SK-MEL-5 (cell line): ENCODE measurements at places on chromosomes 7 and 10. TPM values are rescaled to one million over a fixed set of nuclear protein-coding genes. Genes with fewer than 3 reads are reported as not detected.

C7orf33 gene
- not detected in 2 replicates for total RNA-seq

NRG3 gene
- 4.1 and 4.6 TPM in 2 replicates for total RNA-seq

GUSB gene
- 57.7 and 68.7 TPM in 2 replicates for total RNA-seq

ITGA8 gene
- total RNA-seq, result not detected in 2 replicates

ZDHHC16 gene
- 40.6 and 42.1 TPM in 2 replicates for total RNA-seq

HTR7 gene
- 1.3 and 1.6 TPM in 2 replicates for total RNA-seq

ABCC2 gene
- total RNA-seq, result 99.4 and 113 TPM in 2 replicates

DNAH11 gene
- 0.40 and 1.7 TPM in 2 replicates for total RNA-seq

STAG3 gene
- 3.4 and 5.7 TPM in 2 replicates for total RNA-seq

HYAL4 gene
- total RNA-seq, result not detected in 2 replicates

IQUB gene
- total RNA-seq, result 0.18 TPM in 1 of 2 replicates, not detected in the other

SH2B2 gene
- total RNA-seq, result 2.5 and 4.5 TPM in 2 replicates

MYH16 gene
- not detected in 2 replicates for total RNA-seq

GPR37 gene
- total RNA-seq, result 18.4 and 21.6 TPM in 2 replicates

IDI2 gene
- 0.08 TPM in 1 of 2 replicates, not detected in the other for total RNA-seq

SAP25 gene
- total RNA-seq, result 0.21 and 0.48 TPM in 2 replicates

GDF2 gene
- total RNA-seq, result not detected in 2 replicates

NPC1L1 gene
- total RNA-seq, result not detected in 2 replicates

CLEC2L gene
- total RNA-seq, result not detected in 2 replicates

ZNF783 gene
- total RNA-seq, result 4.4 and 4.8 TPM in 2 replicates

FAM171A1 gene
- total RNA-seq, result 5.2 and 5.3 TPM in 2 replicates

RPEL1 gene
- 0.05 TPM in 1 of 2 replicates, not detected in the other for total RNA-seq

ZNF138 gene
- total RNA-seq, result 9.0 and 12.1 TPM in 2 replicates

GJD4 gene
- 0.08 TPM in 1 of 2 replicates, not detected in the other for total RNA-seq

RBM17 gene
- 19.0 and 23.1 TPM in 2 replicates for total RNA-seq

NEURL1 gene
- 0.58 TPM in 1 of 2 replicates, not detected in the other for total RNA-seq

ARHGEF35 gene
- not detected in 2 replicates for total RNA-seq

TNS3 gene
- 61.7 and 63.4 TPM in 2 replicates for total RNA-seq

HHEX gene
- total RNA-seq, result 0.19 and 0.48 TPM in 2 replicates

PTPRE gene
- total RNA-seq, result 0.03 TPM in 1 of 2 replicates, not detected in the other

KAT6B gene
- 12.0 and 12.2 TPM in 2 replicates for total RNA-seq

NFKB2 gene
- 10.3 and 13.0 TPM in 2 replicates for total RNA-seq

GPR85 gene
- total RNA-seq, result 5.7 and 5.9 TPM in 2 replicates

KLF14 gene
- total RNA-seq, result 0.69 and 1.0 TPM in 2 replicates

LIPN gene
- total RNA-seq, result not detected in 2 replicates

DDC gene
- total RNA-seq, result not detected in 2 replicates

NEUROG3 gene
- total RNA-seq, result not detected in 2 replicates

GBX1 gene
- not detected in 2 replicates for total RNA-seq

TRIM50 gene
- not detected in 2 replicates for total RNA-seq

GET4 gene
- 43.2 and 45.8 TPM in 2 replicates for total RNA-seq

PTER gene
- total RNA-seq, result 20.7 and 21.5 TPM in 2 replicates

CCDC201 gene
- not detected in 2 replicates for total RNA-seq

ADAM22 gene
- total RNA-seq, result 4.6 and 5.2 TPM in 2 replicates
